Activated T-cell treated with anti-CD3 and anti-CD28 coated beads, Interleukin-2, amount 50 U/mL, for 72 hours (primary cell): ENCODE measurements at places on chromosomes 6 and 20.

GRCh38 chr6:12149944-12150510 is 137.9 kb downstream of the HIVEP1 start:
- DNase-seq: no peak

DNA sequence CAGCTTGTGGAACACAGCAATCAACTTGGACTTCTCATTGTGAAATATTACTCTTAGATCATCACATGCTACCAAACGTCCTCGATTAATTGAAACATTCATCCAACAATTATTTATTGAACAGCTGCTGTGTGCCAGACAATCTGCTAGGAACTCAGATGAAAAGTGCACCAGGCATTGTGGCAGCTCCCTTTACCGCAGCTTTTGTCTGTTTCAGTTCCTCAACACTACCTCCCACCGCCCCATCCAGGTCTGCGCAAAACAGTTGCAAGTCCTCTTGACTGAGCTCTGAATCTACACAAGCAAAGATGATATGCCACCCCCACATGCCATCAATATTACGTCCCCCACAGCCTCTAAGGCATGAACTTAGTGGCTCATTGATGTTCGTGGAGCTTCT is 1094.4 kb upstream of the MAP3K7 start:
- DNase-seq: no peak

GRCh38 chr6:126176282-126176681 is 163.6 kb upstream of the CENPW start:
- no peak for DNase-seq

DNA sequence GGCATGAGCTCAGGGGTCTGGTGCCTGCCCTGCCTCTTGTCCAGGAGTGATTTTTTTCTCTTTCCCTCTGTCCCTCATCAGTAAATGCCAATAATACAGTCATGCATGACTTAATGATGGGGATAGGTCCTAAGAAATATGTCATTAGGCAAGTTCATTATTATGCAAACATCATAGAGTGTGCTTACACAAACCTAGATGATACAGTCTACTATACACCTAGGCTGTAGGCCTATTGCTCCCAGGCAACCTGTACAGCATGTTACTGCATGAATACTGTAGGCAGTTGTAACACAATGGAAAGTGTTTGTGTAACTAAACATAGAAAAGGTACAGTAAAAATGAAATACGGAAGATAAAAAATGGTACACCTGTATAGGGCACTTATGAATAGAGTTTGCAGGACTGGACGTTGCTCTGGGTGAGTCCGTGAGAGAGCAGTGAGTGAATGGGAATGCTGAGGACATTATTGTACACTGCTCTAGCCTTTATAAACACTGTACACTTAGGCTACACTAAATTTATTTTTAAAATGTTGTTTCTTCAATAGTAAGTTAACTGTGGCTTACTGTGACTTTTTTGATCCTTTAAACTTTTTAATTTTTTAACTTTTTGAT is 22.1 kb downstream of the PBOV1 start:
- DNase-seq: no peak

GRCh38 chr6:17475606-17476244 is 82.3 kb downstream of the CAP2 start:
- no peak for DNase-seq
